ENCODE measurements at places on chromosomes 12 and 14.
A peak's percentile ranks its signal among the peaks of the same experiment; 100 is the strongest.

DNA sequence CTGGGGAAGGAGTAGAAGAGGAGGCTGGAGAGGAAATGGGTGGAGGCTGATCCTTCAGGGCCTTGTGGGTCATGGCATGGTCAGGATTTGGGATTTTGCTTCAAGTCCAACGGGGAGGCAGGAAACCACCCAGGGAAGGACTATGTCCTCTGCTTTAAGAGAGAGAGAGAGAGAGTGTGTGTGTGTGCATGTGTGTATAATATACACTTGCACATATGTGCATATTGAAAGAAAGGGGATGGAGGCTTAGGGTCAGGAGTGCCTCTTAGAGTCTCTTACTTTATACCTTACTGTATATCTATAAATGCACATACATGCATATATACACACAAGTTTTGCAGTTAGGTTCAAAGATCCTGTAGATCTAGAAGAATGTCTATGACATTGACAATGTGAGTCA, 94.8 kb downstream of the RGS6 start:
- DNase-seq, result no peak

- peak; percentile 26 for DNase-seq
These were observed 1089.1 kb downstream of the SLC6A15 start for GRCh38 chr12:83823386-83824045.

GRCh38 chr14:103504991-103505565, 17.6 kb downstream of the CKB start:
- no peak for DNase-seq

GRCh38 chr14:78243187-78243586, 73.0 kb downstream of the NRXN3 start:
- no peak for DNase-seq

DNA sequence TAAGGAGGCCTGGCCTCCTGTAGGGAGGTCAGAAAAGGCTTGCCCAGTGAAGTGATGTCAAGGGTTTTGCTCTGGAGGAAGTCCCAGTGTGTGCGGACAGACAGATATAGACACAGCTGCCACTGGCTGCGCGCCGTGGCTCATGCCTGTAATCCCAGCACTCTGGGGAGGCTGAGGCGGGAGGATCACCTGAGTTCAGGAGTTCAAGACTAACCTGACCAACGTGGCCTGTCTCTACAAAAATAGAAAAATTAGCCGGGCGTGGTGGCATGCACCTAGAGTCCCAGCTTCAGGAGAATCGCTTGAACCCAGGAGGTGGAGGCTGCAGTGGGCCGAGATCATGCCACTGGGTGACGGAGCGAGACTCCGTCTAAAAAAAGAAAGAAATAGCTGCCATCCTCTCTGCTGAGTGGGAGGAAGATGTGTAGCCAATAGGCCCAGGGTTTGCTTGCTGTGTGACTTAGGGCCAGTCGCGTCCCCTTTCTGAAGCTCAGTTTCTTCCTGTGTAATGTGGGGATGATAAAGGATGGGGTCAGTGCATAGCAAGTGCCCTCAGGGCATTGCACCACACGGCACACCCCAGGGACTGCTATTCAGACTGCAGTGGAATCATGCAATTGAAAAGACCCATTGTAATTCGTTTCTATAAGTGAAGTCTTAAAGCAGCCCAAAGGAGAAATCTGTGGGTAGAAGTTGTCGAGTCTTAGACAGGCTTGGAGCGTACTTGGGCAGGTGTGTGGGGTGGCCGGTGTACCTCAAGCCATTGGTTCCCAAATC, 18.7 kb upstream of the MLEC start:
- no peak for DNase-seq

GRCh38 chr12:110937104-110937641, 16.8 kb upstream of the MYL2 start:
- peak; percentile 52 for DNase-seq

DNA sequence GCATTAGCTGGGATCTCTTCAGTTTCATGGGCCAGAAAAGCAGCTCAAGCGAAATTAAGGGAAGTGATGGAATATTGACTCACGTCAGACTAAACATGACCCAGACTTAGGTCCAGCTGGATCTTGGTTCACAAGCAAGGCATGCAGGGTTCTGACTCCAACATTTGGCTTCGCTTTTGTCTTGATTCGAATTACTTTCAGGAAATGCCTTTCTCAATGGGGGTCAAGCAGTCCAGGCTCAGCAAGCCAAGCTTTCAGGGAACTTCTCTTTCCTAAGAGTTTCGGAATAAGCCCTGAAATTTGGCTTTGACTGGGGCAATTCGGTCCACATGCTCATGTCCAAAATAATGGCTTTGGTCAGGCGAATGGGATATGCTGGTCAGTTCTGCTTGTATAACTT, 678.7 kb upstream of the TMEM132C start:
- no peak for DNase-seq

DNA sequence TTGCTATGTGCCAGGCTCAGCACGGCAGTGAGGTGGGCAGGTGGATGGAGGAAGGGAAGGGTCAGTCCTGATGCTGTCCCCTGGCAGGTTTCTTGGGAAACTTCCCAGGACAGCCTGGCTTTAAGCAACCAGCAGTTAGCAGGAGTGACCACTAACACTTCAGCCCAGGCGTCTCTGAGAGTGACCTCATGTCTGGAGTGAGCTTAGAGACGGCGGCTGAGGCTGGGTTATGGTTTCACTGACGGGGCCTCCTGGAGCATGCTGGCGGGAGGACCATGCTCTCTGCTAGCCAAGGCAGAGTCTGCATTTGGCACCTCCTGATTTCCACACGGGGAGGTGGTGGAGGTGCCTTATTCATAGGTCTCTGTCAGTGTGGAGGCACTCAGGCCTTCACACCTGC, 2.5 kb downstream of the HHIPL1 start:
- DNase-seq, result no peak
